Type B pancreatic cell (in vitro differentiated cells): ENCODE measurements at places on chromosomes 2 and 18.

- DNase-seq = no peak
These were observed 157.0 kb upstream of the SERPINE2 start for GRCh38 chr2:224195925-224196571.

GRCh38 chr2:16330012-16330411 lies 335.6 kb downstream of the CYRIA start:
- no peak for DNase-seq

GRCh38 chr2:239354132-239354790 lies 46.6 kb downstream of the HDAC4 start:
- no peak for DNase-seq

- DNase-seq = no peak
These were observed 146.5 kb upstream of the CHST9 start for GRCh38 chr18:27331606-27332005.

- DNase-seq = no peak
These were observed 278.4 kb upstream of the STON1 start for GRCh38 chr2:48251437-48252148.

DNA sequence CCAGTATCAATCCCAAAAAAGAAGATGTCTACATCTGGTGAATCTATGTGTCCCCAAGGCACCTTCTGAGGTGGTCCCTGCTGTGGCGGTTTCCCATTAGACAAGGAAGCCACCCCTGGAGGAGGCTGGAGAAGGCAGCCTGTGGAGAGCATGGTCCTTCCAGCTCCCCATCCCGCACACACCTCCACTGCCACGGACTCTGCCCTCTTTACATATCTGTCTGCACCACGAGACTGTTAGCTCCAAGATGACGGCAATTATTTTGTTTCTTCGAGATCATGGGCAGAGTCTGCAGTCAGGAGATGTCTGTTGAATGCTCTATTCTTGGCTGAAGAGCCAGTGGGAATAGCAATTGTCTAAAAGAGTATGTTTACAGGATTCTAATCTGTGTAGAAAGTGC lies 132.0 kb downstream of the OSR1 start:
- DNase-seq = no peak

GRCh38 chr2:233565685-233566140 lies 869 bp downstream of the USP40 start:
- DNase-seq = no peak

DNA sequence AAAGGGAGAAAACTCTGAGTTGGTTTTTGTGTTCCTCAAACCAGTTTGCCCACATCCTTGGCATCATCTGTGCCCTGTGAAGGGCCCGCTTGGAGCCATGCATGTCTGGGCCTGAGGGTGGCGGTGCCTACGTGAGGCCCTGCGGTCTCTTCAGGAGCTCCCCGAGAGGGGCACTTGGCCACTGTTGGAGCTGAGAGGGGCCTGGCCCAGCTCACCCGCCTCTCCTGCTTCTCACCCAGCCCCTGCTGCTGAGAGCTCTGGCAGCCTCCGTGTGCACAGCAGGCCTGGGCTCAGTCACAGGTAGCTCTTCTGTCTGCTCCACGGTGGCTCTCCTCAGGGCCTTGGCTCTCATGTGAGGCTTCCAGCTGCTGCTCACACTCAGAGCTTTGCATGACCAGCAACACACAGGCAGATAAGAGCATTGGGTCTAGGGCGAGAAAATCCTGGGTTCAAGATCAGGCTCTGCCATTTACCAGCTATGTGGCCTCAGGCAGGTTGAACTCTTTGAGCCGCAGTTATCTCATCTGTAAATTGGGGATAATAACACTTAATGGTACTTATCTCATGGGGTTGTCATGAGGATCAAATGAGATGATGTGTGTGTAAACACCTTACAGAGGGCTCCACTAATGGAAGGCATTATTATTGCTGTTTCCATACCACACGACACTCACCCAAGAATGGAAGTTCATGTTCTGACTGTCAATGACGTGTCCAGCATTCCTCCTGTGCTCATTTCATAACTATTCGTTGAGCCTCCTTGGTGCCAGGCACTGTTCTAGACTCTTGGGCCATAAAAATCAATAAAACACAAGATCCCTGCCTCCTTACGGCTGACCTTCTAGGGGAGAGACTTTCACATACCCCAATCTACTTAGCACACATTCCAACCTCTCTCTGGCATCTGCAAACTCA lies 41.6 kb upstream of the PLB1 start:
- no peak for DNase-seq

GRCh38 chr2:233476651-233477547 lies 89.7 kb downstream of the USP40 start:
- no peak for DNase-seq

DNA sequence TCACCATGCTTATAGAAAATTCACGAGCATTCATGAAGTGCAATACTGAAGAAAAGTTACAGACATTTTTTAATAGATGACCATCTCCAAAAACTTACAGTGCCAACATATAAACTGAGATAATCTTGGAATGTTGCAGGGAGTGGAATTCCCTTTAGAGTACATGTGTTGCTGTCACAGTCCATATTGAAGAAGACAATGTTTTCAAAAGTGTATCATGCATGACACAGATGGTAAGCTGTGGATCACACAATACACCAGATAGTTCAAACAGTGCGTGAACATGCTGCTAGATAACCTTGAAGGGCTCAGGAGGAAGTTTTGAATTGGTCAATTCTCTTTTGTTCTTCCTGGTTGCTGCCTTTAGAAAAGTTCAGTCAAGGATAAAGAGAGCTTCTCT lies 1644.3 kb upstream of the NXPH2 start:
- DNase-seq = no peak

- DNase-seq = no peak
These were observed 16.7 kb downstream of the POMC start for GRCh38 chr2:25151718-25152117.

DNA sequence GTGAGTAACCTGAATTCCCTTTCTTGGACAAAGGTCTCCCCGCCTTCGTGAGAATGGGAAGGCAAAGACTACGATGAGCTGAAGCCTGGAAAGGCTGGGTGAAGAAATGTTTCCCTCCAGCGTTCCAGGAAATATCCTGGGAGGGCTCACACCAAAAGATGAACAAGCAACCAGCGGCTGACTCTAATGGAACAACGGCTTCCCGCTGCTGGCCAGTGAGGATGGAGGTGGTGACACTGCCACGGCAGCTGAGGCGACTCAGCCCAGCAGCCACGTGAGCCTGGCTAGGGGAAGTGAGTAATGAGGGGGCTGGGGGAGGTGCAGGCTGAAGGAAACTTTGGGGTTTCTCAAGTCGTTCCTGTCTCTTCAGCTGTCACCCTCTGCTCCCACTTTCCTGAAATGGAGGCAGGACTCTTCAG lies 105.0 kb upstream of the SMAD7 start:
- no peak for DNase-seq

DNA sequence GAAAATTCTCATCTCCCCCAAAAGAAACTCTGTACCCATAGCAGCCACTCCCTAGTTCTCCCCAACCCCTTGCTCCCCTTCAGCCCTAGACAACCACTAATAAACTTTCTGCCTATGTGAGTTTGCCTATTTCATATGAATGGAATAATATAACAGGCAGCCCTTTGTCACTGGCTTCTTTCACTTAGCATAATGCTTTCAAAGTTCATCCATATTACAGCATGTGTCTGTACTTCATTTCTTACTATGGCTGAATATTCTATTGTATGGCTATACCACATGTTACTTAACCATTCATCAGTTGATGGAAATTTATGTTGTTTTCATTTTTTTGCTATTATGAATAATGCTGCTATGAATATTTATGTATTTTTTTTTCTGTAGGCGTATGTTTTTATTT lies 442.9 kb downstream of the SLC4A3 start:
- DNase-seq = no peak

DNA sequence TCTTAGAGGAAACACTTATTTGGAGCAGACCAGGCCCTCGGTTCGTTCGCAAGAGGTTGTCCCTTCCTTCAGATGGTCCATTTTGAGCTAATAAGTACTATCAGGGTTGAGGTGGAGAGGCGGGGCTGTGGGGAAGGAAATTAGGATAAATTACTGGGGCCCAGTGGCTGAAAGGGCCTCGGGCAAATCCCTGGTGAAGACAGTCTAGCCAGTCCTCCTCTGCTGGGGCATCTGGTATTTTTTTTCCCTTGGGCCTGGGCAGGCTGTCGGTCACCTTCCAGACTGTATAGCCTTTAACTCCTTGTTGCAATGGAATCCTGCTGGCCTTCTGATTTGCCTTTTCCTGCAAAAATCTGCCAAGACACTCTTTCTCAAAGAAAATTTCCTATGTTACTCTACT lies 1.7 kb upstream of the MYO3B start:
- no peak for DNase-seq

GRCh38 chr2:182324665-182325064 lies 102.2 kb downstream of the PDE1A start:
- no peak for DNase-seq

DNA sequence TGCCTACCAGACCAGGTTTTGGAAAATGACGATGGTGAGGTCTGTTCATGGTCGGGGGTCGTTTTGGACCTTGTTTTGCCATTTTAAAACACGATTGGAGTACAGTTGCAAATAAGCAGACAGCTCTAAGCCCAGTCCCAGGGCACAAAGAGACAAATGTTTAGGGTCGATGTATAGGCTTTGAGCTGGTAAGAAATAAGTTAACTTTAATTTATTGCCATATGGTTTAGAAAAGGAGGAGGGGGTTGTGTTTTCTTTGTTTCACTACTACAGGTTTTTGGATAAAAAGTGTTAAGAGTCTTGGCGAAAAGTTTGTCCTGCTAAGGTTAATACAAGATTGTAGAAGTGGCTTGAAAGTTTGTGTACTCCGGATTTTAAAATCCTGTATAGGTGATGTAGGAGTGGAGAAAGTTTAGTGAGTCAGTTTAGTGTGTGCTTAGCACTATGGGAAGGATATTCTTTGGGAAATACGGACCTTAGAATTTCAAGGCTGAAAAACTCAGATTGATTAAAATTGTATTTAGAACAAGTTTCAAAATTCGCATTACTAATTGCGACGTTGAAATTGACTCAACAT lies 1.3 kb downstream of the KCMF1 start:
- no peak for DNase-seq

- no peak for DNase-seq
These were observed 277.3 kb downstream of the MBD2 start for GRCh38 chr18:53947092-53947640.

GRCh38 chr2:66813976-66814375 lies 379.1 kb downstream of the MEIS1 start:
- DNase-seq = no peak

GRCh38 chr2:210551001-210551400 lies 5.4 kb upstream of the CPS1 start:
- no peak for DNase-seq

GRCh38 chr2:16125614-16126516 lies 185.5 kb downstream of the MYCN start:
- no peak for DNase-seq

DNA sequence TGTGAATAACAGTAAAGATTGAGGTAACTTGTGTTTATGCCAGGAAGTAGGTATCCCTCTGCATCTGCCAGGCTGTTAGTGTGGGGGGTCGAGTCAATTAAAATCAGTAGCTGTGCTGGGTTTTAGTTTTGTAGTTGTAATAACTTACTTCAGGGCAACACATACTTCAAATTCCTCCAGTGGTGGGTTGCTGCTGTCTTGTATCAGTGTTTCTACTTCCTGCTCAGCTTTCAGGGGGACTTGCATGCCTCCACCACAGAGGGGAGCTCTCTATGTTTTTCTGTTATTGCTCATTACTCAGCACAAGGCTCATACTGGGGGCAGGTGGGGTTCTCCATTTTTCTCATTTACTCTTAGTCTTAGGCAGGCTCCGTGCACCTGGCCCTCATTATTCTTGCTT lies 136.8 kb downstream of the CAPN13 start:
- no peak for DNase-seq

- no peak for DNase-seq
These were observed 1.8 kb upstream of the SALL3 start for GRCh38 chr18:78977637-78978348.

GRCh38 chr2:98895221-98895620 lies 40.8 kb downstream of the CRACDL start:
- peak; percentile 31 for DNase-seq

GRCh38 chr2:36549165-36549574 lies 48.8 kb downstream of the FEZ2 start:
- DNase-seq = no peak

- no peak for DNase-seq
These were observed 35.8 kb upstream of the PTPN4 start for GRCh38 chr2:119723784-119724467.

- DNase-seq = peak; percentile 74
These were observed 1072.4 kb downstream of the RPIA start for GRCh38 chr2:89763581-89764485.

DNA sequence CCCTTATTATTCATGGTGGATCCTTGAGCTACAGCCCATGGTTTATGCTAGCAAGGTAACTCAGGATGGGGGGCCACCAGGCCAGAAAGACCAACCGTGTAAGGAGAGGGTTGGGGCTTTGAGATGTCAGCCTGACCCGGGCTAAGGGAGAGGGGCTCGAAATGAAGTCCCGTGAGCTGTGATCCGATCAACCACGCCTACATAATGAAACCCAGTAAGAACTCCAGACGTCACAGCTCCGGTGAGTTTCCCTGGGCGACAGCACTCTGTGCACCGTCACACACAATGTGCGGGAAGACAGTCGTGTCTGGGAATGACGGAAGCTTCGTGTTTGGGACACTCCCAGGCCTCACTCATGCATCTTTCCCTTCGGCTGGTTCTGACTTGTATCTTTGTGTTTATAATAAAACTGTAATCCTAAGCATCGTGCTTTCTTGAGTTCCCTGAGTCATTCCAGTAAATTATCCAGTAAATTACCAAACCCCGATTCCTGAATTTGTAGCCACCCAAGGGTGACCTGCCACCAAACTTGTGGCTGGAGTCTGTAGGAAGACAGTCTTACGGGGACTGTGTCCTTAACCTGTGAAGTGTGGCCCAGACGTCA lies 44.2 kb downstream of the CYP27C1 start:
- DNase-seq = no peak

- no peak for DNase-seq
These were observed 2.7 kb downstream of the ABHD1 start for GRCh38 chr2:27126252-27126710.

- DNase-seq = no peak
These were observed 19.4 kb upstream of the RRM2 start for GRCh38 chr2:10103179-10103578.

GRCh38 chr2:45218931-45219339 lies 209.7 kb upstream of the SIX2 start:
- no peak for DNase-seq

GRCh38 chr2:188345020-188345419 lies 53.3 kb downstream of the GULP1 start:
- DNase-seq = no peak

- no peak for DNase-seq
These were observed 46.6 kb downstream of the USP40 start for GRCh38 chr2:233519787-233520611.
